ENCODE measurements at places on chromosomes 1 and 21. TPM values are rescaled to one million over a fixed set of nuclear protein-coding genes. Genes with fewer than 3 reads are reported as not detected.

HSD3B2 gene
- total RNA-seq, result not detected

FHL3 gene
- total RNA-seq, result 11.7 TPM

FCRL5 gene
- not detected for total RNA-seq

PLCH2 gene
- total RNA-seq, result 0.11 TPM

OR2T33 gene
- total RNA-seq, result not detected

BACE2 gene
- total RNA-seq, result 25.2 TPM

LCE1F gene
- total RNA-seq, result not detected

HSPB7 gene
- 2.3 TPM for total RNA-seq

FCAMR gene
- total RNA-seq, result not detected
